ENCODE measurements at places on chromosomes 16 and 17. TPM values are rescaled to one million over a fixed set of nuclear protein-coding genes. Genes with fewer than 3 reads are reported as not detected.

Gene NIP7
- total RNA-seq: 26.3 TPM

Gene HBA1
- total RNA-seq: not detected

Gene AOC2
- 2.0 TPM for total RNA-seq

Gene GINS3
- 25.3 TPM for total RNA-seq

Gene FBXW10
- total RNA-seq: not detected

Gene TMEM238L
- not detected for total RNA-seq

Gene TVP23A
- total RNA-seq: 0.22 TPM

Gene KRTAP4-4
- total RNA-seq: not detected

Gene RAB11FIP4
- 19.7 TPM for total RNA-seq

Gene PSME3
- 159 TPM for total RNA-seq

Gene MGAT5B
- total RNA-seq: 0.16 TPM

Gene HYDIN
- 0.40 TPM for total RNA-seq

Gene QPRT
- total RNA-seq: 4.3 TPM

Gene TBC1D3H
- not detected for total RNA-seq

Gene SPEM3
- not detected for total RNA-seq

GRCh38 chr17:40529991-40530390 lies 28.6 kb upstream of the TNS4 start:
- ATAC-seq: no peak

GRCh38 chr16:60776281-60776680 lies 1260.0 kb downstream of the CDH8 start:
- ATAC-seq: no peak

DNA sequence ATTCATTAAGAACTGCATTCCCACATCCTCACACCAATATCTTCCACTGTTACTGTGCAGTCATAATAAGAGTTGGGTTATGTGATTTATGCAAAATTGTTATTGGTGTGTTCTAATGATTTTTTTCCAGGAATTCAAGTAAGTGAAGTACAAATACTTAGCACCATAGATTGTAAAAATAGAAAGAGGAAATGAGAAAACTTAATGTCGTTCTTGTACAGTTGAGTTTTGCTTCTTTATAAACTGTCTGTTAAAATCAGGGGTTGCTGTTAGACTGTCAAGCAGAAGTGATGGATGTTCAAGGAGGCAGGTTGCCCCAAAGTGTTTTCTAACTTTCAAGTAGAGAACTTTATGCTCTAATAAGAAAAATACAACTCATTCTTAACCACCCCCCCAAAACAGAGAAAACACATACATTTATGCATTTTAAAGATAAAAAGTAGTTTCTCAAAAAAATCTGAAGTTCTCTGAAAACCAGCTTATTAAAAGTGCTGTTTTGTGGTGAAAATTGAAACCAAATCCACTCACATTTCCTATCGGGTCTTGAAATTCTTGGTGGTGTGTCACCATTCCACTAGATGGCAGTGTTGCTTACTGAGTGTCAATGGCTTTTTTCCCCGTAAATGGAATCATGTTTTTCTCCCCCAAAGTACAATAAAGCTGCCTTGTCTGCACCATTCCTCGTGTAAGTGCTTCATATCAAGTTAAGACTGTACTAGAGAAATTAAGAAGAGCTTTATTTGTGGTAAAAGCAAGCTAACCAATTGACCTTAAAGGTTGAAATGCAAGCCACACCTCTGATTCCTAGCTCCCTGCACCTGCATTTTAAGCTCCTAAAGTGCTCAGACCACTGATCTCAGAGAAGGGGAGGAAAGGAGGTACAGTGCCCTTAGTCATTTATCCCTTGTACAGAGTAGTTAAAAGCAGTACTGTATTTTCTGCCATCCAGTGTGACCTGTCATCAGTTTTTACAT lies 4.7 kb upstream of the IGSF6 start:
- no peak for ATAC-seq

GRCh38 chr17:29588562-29589411 lies 661 bp downstream of the GIT1 start:
- ATAC-seq: peak; percentile 25

DNA sequence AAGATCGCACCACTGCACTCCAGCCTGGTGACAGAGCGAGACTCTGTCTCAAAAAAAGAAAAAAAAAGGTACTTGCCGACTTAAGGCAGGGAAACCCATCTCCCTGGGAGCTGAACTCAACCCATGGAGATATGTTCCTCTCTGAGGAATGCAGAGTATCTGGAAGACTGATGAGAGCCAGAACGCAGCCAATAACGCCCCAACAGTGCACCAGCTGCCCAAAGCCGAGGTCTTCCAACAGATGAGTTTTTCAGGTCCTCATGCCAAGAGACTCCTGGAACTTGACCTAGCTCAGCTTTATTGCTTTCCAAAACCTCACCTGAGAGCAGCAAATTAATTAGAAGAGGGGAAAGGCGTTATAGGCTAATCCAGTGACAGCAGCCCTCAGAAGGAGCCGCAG lies 9.4 kb downstream of the ELAC2 start:
- ATAC-seq: no peak

DNA sequence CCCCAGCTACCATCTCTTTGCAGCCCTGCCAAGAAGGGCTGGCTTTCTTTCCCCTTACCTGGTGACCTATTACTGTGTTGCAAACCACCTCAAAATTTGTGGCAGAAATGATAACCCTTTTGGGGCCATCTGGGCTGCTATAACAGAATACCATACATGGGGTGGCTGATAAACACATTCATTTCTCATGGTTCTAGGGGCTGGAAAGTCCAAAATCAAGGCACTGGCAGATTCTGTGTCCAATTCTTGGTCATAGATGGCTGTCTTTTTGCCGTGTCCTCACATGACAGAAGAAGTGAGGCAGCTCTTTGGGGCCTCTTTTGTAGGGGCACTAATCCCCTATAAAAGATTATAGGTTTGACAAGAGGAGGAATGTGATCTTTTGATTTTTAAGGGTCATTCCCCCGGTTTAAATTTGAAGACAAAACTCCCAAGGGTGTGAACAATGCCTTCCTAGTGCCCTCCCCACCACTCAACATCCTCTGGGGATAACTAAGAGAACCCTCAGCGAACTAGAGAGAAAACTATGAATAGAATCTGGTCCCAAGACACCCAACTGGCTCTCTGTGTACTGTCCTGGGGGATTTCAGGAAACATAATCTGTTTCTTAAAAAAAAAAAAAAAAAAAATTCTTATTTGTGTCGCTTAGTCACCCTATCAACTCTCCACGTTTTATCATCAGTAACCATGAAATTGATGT lies 1.7 kb upstream of the METTL22 start:
- ATAC-seq: no peak

GRCh38 chr17:2214047-2214928 lies 89.3 kb downstream of the SMG6 start:
- ATAC-seq: no peak

- peak; percentile 96 for ATAC-seq
Measured at GRCh38 chr17:35046740-35047283, 16.7 kb downstream of the RFFL start.

- ATAC-seq: peak; percentile 5
Measured at GRCh38 chr16:56428091-56428490, 2.7 kb upstream of the AMFR start.

DNA sequence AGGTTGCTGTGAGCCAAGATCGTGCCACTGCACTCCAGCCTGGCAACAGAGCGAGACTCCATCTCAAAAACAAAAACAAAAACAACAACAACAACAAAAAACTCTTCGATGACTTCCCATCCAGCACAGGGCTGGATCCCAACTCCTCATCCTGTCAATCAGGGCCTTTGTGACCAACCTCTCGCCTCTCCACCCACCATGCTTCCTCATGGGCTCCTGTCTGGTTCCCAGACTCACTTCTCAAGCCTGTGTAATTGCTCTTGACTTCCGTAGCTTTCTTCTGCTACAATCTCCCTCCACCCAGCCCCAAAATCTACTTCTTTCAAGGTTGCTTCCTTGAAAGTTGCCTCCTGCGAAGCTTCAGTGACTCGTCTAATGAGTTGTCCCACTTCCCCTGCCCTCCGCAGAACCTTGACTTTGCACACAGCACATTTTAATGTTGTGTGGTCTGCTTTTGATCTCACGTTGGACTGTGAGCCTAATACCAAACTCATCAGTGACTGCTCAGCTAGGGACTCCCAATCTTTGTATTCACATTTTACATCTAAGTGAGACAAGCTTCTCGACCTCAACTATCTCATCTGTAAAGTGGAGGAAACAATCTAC lies 936 bp upstream of the RASL10B start:
- ATAC-seq: no peak

DNA sequence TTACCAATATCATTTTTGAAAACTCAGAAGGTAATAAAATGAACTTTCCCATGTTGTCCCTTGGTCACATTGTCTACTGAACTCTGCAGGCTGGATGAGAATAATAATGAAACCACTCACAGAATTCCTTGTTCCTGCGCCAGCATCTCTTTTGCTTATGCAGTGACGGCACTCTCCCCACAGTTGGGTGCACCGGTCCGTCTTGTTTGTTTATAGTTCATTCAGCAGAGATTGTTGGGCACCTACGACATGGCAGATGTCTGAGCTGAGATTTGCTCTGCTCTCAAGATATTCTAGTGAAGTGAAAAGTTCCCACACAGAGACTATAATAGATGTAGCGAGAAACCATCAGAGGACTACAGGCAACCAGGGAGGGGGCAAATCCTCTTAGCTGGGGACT lies 375.7 kb upstream of the CDH11 start:
- no peak for ATAC-seq

DNA sequence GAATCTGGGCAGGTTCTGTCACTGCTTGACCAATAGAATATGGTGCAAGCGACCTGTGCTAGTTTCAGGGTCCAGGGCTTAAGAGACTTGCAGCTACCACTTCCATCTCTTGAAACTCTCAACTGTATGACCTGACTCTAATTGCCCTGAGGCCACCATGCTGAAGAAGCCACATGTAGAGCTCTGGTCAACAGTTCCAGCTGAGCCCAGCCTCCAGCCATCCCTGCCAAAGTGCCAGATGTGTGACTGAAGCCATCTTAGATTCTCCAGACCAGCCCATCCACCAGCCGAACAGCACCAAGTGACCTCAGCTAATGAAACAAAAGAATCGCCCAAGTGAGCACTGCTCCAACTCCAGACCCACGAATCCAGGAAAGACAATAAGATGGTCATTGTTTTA lies 3.4 kb upstream of the MT2A start:
- no peak for ATAC-seq

- no peak for ATAC-seq
Measured at GRCh38 chr16:83990492-83990891, 22.4 kb downstream of the NECAB2 start.

DNA sequence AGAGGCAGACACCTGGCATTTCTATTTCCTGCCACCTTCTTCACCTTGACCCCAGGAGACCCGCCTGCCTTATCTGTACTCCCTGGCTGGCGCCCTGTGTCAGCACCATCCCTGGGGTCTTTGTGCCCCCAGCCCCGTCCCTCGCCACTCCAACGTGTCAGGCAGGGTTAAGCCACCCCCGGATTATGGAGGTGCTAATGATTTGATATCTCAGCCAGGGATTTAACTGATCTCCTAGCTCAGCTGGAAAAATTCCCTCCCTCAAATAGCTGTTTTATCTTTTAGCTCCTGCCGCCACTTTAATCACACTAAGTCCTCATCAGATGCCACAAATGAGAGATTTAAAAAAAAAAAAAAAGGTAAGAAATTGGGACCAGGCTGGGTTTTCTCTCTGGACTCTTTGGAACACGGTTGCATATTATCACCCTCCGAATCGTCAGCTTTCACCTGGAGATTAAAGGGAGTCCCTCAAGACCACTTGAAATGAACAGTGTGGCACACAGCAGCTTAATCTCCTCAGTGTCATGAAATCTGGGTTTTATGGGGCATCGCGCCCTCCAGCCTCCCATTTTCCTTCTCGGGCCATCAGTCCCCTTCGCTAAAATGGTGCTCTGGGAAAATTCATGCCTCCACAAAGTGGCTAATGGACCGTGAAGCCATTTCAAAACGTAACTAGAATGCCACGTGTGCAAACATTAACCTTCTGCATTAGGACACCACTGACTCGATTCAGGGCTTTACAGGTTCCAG lies 26.2 kb upstream of the WFDC1 start:
- ATAC-seq: no peak

DNA sequence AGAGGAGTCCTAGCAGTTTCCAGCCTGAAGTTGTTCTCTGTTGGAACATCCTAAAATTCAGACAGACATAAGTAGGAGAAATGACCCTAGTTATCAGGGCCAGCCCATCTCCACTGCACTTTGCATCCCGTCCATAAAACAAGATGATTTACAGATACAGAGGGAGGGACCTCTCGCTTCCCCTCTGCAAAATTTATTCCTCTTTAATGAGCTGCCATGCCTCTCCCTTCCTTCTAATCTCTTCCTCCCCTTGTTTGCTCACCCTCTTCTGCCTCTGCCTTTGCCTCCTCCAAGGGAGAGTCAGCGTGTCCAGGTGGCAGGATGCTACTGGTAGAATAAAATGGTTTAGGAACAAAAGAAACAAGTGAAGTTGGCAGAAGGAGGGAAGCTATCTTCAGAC lies 351.3 kb downstream of the SOX9 start:
- no peak for ATAC-seq

DNA sequence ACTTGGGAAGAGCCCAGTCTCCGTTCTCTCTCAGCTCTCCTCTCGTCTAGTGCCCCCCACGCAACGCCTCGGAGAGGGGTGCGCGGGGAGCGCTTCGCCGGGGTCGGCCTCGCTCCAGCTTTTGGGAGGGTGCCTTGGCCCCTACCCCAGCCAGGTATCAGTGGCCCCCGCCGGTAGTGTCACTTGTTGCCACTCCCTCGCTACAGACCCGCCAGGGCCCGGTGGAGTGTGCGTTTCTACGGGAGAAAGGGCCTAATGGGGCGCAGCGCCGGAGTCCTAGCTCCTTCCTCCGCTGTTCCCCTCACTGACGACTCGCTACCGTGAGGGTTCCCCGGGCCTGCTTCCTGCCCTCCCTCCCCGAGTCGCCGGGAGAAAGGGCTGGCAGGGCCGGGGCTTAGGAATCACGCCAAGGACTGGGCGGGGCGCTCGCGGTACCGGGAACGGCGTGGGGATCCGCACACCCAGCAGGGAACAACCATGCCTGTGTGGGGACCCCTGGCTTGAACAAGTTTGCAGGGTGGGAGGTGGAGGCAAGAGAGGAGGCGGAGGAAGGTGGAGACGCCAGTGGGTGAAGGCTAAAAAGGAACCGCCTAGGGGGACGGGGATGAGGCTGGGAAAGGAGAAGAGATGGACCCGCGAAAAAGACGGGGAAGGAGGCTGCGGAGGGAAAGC lies 997 bp upstream of the CDH11 start:
- ATAC-seq: no peak

GRCh38 chr16:53458635-53459034 lies 24.4 kb downstream of the RBL2 start:
- ATAC-seq: no peak

GRCh38 chr16:67183284-67183626 lies 508 bp downstream of the MATCAP1 start:
- ATAC-seq: no peak

- no peak for ATAC-seq
Measured at GRCh38 chr17:32235588-32235987, 30.0 kb upstream of the RHBDL3 start.

DNA sequence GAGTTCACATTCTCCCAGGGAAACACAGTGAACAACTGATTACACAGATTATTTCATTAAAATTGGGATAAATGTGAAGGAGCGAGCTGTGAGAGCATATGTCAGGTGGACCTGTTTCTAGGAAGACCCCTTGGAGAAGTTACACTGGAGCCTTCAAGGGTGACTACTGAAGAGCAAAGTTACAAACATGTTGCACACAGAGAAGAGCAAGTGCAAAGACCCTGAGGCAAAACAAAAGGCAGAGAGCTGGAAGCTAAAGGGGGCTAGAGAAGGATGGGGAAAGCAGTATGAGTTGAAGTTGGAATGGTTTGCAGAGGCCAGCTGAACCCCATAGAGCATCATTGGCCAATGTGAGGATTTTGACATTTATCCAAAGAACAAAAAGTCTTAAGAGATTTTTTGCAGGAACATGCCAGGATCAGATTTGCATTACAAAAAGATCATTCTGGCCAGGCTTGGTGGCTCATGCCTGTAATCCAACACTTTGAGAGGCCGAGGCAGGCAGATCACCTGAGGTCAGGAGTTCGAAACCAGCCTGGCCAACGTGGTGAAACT lies 14.1 kb downstream of the PDZD9 start:
- ATAC-seq: no peak
